ENCODE measurements at places on chromosomes 6 and 20.

GRCh38 chr6:5199283-5199682 lies 61.5 kb downstream of the LYRM4 start:
- DNase-seq, result no peak

DNA sequence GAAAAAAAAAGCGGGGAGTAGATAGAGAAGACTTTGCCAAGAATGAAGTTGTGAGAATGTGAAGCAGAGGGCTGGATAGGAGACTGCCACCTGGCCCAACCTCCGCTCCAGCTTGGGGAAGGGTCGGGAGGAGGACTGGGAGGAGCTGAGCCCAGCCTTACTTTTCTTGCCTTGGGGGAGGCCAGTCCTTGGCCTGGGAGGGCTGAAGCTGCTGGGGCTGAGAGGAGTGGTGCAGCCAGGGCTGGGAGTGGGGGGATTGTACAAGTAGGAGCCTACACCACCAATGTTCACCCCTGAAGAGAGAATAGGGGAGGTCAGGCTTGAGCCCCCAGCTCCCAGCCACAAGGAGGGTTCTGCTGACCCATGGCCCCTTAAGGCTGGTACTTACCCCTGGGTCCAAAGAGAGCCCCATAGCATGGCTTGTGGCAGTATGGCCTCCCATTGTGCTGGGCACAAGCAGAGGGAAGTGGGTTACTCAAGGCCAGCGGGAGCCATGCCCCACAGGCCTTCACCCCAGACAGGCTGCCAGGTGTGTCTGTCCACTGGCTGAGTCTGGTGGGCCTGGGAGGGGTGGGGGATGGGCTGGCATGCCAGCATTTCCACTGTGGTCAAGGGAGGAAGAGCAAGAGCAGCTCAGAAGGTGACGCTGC lies 1.1 kb downstream of the CRIP3 start:
- no peak for DNase-seq

DNA sequence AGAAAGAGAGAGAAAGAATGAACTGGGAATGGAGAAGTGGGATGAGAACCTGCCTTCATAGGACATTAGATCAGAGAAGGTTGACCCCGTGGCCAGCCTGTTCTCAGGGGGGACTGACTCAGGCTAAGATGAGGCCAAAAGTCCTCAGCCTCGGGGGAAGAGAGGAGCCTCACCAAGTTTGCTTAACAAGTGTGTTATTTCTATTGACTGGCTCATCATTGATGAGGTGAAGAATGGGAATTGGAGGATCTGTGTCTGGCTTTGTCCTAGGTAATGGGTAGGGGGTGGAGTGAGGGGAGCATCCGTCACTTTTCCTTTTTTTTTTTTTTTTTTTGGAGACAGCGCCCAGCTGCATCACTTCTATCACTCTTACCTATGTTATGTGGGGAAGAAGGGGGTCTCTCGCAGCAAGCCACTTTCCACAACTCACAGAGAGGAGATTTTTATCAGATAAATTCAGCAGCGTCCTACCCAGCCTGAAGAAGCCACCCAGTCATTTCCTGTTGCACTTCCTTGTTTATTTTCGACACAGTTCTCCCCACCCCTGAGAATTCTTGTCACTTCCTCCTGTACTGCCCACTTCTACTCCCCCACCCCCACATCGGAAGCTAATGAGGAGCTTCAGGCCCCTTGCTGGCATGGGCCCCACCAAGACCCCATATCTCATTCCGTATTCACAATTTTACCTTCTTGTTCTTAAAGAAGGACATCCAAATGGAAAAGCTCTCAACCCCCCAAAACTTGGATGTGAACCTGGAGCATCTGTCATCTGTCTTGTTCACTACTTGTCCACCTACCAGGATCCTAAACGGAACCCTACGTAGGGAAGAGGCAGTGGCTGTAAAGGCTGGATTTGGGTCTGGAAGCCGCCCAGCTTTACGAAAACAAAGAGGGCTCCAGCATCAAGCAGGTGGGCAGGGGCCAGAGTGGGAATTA lies 2.8 kb upstream of the RNASET2 start:
- DNase-seq, result no peak

GRCh38 chr20:49892817-49893216 lies 22.5 kb downstream of the SPATA2 start:
- DNase-seq, result no peak

GRCh38 chr6:17998003-17998402 lies 10.6 kb upstream of the KIF13A start:
- DNase-seq, result no peak

DNA sequence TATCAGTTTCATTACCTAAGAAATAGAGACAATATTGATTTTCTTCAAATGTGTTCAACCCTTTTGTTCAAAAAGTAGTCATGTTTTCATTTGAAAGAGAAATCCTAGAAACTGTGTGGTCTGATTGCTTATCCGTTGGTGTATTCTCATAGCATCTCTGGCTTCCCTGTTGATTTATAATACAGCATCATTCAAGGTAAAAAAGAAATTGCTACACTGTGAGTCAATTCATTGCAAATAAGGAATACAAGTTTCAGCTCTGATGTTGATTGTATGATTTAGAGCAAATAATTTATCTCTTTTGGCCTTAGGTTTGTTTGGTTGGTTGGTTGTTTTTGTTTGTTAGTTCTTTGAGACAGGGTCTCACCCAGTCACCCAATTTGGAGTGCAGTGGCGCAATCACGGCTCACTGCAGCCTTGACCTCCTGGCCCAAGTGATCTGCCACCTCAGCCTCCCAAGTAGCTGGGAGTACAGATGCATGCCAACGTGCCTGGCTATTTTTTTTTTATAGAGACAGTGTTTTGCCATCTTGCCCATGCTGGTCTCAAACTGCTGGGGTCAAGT lies 185.5 kb upstream of the TNFAIP3 start:
- DNase-seq, result no peak

DNA sequence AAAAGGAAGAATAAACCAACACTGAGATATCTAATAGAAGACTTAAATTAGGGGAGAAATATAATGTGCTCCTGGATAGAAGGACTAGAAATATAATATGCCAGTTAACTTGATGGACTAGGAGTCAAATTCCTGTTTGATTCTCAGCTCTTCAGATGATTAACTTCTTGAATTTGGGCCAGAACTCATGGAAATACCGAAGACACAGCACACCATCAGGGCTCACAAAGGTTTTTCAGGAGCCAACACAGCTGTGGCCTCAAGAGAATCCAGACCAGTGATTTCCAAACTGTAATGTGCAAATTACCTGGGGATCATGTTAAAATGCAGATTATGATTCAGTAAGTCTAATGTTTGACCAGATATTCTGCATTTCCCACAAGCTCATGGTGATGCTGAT lies 33.8 kb upstream of the LRRC1 start:
- DNase-seq, result no peak

- DNase-seq, result no peak
These were observed 1.6 kb downstream of the TRDN start for GRCh38 chr6:123635144-123635543.

GRCh38 chr20:63735859-63736718 lies at the start of gene LIME1:
Gene LIME1 (plus strand): TSS chr20:63736664. CDS start chr20:63737550, 886 bp downstream.
- peak; percentile 57 for DNase-seq

- DNase-seq, result no peak
These were observed 25.2 kb downstream of the ILRUN start for GRCh38 chr6:34671367-34671766.

DNA sequence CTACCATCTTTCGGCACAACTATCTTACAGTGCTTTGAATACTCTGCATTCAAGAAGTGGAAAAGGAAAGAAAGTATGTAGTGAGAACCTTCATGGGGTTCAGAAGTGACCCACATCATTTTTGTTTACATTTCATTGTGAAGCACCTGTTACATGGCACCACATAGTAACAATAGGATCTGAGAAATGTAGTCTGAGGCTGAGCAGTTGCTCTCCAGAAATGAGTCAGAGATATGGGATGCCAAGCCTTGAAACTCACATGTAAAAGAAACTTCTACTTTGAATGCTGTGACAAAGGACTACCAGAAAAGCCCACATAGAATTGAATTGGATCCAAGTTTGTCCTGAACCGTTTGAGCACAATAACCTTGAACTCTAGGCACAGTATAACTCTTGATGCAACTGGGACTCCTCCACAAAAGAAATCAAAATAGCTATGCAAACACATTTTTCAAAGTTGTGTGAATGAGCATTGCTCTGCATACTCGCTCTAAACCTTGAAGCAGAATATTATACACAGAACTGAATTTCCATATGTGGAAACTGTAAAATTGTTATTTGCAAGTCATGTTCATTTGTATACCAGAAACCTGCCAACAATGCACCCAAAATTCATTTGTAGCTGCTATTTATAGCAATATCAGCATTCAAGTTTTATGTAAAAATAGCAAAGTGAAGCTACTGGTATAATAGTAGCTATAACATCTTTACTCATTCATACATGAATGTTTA lies 400.9 kb upstream of the POU3F2 start:
- DNase-seq, result no peak

DNA sequence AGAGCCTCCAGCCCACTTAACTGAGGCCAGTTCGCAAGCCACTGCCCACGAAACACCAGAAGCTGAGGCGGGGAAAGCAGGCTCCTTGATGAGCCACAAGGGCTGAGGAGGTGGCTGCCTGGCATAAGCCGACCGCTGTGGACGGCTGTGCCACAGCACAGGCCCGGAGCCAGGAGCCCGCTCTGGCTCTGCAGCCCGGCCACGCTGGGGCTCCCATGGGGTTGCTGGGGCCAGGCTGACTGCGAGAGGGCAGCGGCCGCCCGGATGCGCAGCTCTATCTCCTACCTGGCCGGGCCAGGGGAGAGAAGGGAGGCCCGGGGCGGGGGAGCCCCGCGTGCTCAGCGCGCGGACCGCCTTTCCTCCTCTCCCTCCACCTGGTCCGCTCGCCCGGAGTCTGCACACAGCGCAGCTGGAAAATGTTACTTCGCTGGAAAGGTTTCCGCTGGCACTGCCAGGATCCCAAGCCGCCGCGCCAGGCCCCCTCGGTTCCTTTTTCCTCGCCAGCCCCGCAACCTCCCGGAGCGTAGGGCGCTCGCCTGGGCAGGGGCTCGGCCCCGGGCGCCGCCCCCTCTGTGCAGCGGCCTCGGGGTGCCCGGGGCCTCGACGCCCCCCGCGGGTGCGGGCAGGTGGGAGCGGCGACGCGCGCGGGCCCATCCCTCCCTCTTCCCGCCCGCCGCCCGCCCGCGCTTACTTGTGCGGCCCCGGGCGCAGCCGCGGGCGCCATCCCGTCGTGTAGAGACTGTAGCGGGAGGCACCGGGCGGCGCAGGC lies 657 bp downstream of the EMILIN3 start:
- DNase-seq, result no peak

DNA sequence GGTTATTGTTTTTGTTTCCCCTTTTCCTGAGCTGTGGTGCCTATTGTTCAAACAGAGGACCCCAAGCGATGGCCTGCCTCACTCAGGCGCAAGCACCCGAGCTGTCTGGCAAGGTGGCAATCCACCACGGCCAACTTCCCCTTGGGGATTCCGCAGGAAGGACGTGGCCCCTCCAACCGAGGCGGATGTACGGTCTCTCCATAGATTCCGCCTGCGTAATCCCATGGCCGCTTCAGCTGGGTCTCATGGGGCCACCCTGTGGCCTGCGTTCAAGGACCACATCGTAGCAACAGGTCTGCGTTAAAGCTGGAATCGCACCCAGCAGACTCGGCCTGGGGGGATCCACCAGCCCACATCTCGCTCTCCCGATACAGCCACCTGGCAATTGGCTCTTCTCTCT lies 79.9 kb downstream of the CEBPB start:
- DNase-seq, result no peak

DNA sequence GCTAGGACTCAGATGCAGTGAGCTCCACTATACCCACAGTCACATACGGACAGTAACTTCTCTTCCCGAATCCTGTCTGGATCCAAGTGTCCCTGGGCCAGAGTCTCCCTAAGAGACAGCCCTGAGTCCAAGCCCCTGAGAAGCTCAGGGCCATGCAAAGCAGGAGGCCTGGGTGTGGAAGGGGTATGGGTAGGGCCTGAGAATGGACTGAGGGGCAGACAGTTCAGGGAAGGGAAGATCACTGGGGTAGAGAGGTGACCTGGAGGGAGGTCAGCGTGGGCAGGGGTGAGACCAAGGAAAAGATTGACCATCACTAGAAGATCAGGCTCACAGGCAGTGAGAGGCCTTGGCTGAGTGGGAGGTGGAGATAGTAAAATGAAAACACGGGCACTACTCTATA lies 8.8 kb downstream of the RPS6KA2 start:
- DNase-seq, result no peak

DNA sequence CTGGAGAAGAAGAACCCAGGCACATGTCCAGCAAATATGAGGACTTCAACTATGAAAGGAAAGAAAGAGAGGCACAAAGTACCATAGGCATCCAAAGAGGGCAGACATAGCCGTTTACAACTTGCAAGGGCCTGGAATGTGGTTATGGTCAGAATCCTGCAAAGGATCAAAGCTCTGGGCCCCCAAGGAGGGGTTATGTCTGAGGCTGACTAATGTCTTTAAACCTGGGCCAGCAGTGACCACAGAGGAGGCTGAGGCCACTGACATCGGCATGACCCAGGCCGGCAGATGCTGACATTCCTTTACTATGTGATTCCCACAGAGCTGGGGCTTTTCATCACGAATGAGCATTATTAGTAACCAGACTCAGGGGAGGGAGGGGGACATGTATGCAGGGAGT lies 861.1 kb downstream of the DHX35 start:
- DNase-seq, result no peak

DNA sequence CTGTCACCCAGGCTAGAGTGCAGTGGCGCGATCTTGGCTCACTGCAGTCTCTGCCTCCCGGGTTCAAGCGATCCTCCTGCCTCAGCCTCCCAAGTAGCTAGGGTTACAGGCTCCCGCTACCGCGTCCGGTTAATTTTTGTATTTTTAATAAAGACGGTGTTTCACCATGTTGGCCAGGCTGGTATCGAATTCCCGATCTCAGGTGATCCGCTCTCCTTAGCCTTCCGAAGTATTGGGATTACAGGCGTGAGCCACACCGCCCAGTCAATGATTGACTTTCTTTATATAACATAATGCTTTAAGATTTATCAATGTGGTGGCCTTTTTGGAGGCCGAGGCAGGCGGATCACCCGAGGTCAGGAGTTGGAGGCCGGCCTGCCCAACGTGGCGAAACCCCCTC lies 7.8 kb upstream of the ABT1 start:
- no peak for DNase-seq

GRCh38 chr6:82033631-82034211 lies 213.8 kb downstream of the IBTK start:
- DNase-seq, result no peak

- no peak for DNase-seq
These were observed 264.5 kb downstream of the CDH4 start for GRCh38 chr20:61516346-61517208.

DNA sequence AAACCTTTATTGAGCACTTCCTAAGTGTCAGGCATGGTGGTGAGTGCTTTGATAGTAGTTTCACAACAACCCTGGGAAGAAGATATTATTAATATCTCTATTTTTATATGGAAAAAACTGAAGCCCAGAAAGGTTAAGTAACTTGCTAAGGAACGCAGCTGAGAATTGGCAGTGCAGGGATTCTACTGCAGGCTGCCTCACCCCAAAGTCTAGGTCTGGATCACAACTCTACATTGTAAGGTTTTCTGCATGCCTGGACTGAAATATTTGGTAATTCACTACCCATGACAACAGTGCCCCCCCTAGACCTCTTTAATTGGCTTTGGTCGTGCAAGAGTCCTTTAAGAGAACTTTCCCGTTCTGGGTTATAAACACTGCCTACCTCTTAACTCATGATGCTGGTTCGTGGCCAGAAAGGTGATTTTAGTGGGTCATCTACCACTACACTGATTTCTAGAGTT lies 67.1 kb upstream of the KCNQ5 start:
- no peak for DNase-seq
